ENCODE measurements at places on chromosomes 2 and 18.
A peak's percentile ranks its signal among the peaks of the same experiment; 100 is the strongest.

DNA sequence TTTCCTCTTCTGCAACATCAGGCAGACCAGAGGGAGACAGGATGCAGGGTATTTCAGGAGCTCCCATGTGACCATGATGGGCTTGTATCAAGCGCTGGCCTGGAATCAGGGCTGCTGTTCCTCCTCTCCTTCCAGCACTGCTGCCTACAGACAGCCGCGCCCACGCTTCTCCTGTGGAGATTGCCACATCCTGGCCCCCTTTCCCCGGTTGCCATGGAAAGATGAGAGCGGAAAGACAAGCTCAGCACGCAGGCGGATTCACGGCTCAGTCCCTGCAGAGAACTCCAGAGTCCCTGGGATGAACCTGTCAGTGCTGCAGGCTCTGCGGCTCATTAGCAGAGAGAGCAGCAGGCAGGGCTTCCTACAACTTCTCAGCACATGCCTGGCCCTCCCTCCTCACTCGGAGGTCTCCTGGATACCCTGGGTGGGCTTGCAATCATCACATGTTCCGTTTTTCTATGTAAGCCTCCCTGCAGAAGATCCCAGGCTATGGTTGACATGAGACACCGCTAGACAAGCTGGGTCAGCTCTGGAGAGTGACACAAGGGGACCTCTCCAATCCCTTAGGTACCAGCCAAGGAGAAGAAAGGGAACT, 497.8 kb upstream of the MYT1L start:
- no peak for DNase-seq

DNA sequence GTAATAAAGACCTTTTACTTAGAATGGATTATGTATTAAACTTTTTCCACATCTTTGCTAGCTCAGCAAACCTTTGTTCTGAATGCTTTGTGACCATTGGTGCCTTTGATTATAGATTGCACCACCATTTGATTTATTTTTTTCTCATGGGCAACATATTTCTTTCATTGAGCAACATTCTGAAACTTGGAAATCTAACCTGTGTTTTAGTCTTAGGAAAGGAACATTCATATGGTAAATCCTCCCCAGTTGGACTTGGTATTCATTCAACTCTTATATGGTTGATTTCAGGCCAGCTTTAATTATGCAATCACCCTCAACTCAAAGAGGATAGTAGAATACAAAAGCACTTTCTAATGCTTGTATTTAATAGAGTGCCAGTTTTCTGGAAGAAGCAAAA, 1077.9 kb upstream of the ZEB2 start:
- DNase-seq = no peak

- no peak for DNase-seq
Observed at GRCh38 chr18:5746844-5747243, 148.5 kb downstream of the TMEM200C start.

GRCh38 chr2:151200844-151201243, 60.8 kb downstream of the RBM43 start:
- DNase-seq = no peak

- no peak for DNase-seq
Observed at GRCh38 chr2:85527787-85528186, 11.2 kb upstream of the MAT2A start.

- DNase-seq = no peak
Observed at GRCh38 chr2:106161341-106161740, 32.8 kb downstream of the UXS1 start.

DNA sequence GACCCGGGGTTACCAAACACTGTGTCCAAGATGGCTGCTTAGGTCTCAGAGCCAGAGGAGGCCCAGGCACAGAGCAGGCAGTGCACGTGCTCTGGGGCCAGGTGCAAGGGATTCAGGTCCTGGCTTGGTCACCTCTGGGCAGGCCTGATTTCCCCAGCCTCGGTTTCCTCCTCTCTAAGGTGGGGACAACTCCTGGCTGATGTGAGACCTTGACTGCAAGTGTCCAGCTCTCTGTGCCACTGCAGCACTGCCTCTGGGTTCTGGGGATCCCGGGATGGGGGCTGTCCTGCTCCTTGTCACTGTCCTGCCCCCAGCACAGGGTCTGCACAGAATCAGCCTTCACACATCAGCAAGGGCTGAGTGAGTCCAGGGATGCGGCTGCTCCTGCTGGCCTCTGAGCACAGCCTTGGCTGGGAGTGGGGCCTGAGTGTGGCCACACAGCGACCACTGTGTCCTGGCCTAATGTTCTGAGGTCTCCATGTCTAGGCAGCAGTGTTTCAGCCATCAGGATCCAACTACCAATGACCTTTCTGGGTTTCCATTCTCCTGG, 170.2 kb upstream of the HDAC4 start:
- DNase-seq = no peak

DNA sequence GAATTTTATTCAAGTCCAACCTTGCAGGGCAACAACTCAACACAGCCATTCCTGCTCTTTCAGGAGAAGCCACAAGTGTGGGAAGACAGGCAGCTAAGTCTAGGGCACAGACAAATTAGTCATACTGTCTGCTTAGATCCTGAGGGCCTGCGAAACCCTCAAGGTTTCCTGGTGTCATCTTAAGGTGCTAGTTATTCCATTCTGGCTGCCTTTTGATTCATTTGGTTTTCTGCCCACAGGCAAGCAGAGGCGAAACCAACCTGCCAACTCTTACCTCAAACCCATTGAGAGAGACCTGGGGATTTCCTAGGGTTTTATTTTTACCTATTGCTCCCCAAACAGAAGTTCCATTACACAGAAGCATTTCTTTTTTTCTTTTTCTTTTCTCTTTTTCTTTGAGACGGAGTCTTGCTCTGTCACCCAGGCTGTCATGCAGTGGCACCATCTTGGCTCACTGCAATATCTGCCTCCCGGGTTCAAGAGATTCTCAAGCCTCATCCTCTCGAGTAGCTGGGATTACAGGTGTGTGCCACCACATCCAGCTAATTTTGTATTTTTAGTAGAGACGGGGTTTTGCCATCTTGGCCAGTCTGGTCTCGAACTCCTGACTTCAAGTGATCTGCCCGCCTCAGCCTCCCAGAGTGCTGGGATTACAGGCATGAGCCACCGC, 23.7 kb upstream of the SCYGR1 start:
- DNase-seq = no peak

DNA sequence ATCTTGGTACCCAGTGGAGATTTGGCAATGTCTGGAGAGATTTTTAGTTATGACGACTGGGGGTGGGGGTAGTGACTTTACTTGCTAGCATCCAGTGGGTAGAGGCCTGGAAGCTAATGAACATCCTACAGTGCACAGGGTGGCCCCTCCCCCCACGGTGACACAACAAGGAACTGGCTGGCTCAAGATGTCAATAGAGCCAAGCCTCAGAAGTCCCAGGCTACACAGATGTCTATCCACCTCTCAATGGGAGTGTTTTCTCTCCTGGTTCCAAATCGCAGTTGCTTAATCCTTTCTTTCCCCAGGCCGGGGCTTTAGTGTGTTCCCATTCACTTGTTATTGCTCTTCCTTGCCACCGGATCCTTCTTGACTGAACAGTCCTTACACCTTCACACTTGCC, 9.3 kb upstream of the CCBE1 start:
- no peak for DNase-seq

DNA sequence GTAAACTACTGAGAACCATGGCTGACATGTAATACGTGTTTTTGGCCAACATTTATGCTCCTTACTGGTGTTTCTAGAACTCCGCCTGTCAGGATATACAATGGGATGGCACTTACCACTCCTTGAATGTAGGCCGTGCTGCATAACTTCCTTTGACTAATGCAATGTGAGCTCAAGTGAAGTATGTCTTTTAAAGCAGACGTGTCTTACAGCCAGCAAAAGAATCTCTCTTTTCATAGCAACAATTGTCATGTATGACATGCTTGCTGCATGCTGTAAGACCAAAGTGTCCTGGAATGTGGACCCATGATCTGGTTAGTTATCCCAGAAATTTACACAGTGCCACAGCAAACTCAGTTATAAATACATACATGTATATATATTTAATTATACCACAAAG, 1202.7 kb upstream of the PIK3C3 start:
- DNase-seq = no peak

- DNase-seq = no peak
Observed at GRCh38 chr18:3579701-3580100, 129.7 kb downstream of the TGIF1 start.

DNA sequence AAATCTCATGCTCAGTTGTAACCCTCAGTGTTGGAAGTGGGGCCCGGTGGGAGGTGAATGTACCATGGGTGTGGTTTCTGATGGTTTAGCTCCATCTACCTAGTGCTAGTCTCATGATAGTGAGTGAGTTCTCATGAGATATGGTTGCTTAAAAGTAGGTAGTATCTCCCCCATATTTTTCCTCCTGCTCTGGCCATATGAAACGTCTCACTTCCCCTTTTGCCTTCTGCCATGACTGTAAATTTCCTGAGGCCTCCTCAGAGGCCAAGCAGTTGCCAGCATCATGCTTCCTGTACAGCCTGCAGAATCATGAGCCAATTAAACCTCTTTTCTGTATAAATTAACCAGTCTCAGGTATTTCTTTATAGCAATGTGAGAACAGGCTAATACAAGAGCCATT, 62.8 kb upstream of the RNF152 start:
- DNase-seq = no peak

- DNase-seq = no peak
Observed at GRCh38 chr2:75595541-75596395, 35.0 kb upstream of the EVA1A start.

DNA sequence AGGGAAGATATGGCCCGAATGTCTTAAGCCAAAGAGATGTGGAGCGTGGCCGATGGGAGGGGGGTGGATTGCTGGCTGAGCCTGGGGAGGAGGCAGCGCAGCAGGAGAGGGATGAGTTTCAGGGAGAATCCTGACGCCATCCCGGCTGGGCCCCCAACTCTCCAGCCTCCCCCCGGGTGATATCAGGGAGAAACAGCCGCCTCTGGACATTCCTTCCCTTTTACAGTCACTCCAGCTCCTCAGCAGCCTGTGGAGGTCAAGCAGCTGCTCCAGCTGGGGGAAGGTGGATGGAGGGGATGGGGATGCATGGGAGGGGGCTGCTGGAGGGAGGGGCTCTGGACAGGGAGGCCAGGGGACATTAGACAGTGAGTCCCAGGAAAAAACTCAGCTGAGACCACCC, 9.5 kb upstream of the DES start:
- DNase-seq = no peak

- DNase-seq = no peak
Observed at GRCh38 chr2:85706599-85707296, 12.6 kb downstream of the GNLY start.

DNA sequence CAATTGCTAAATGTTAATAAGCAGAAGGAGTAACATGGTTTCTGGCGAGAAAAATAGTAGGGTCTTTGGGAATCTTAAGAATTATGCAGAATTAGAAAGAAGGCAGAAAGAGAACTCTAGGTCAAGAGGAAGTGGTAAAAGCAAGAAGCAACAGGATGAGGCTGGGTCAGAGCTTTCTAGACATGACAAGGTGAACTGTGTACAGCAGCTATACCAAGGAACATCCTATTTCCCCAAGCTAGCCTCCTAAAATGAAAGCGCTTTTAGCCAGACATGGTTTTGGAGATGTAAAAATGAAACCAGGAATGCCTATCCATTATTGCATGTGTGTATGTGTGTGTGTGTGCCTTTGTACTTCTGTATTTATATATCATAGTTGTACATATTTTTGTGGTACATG, 42.3 kb upstream of the STAT1 start:
- no peak for DNase-seq

- no peak for DNase-seq
Observed at GRCh38 chr2:101717071-101717845, 19.8 kb downstream of the MAP4K4 start.

DNA sequence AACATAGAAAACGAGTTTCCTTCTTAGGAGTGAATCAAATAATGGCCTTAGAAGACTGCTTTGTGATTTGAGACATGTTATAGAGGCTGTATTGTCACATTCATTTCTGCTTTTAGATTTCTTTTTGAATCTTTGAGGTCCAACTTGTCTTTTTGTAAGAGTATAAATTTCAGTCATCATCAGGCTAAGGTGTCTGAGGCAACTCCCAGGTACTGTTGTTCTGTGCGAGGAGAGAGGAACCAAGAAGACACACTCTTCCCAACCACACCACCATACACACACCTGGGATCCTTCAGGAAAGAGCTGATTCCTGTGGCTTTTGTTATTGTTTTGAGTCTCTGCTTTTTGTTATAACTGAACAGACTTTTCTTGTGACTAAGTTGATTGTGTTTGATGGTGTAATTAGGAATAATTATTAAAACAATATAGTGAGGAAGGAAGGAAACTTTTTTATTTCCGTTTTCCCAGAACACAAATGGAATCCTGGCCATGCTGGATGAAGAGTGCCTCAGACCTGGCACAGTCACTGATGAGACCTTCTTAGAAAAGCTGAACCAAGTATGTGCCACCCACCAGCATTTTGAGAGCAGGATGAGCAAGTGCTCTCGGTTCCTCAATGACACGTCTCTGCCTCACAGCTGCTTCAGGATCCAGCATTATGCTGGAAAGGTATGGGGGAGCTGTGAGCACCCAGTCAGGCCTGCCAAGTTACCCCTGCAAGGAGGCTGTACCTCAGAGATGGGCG, 140.4 kb downstream of the MYO1B start:
- no peak for DNase-seq

DNA sequence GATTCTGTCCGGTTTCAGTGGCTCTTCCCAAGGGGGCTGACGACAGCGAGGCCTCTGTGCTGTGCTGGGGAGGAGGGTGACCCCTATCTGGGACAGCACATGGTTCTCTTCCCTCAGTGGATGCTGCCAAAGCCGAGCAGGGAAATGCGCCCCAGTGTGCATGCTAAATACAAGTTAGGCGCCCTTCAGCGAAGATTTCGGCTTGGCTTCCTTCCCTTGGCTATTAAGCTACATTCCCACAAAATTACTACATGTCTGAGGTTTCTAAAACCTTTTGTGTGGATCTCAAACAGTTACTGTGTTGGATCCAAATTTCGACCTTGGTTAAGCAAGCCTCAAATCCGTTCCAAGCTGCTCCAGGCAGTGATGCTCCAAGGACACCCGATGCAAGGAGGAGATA, 440.3 kb downstream of the NRXN1 start:
- DNase-seq = no peak

DNA sequence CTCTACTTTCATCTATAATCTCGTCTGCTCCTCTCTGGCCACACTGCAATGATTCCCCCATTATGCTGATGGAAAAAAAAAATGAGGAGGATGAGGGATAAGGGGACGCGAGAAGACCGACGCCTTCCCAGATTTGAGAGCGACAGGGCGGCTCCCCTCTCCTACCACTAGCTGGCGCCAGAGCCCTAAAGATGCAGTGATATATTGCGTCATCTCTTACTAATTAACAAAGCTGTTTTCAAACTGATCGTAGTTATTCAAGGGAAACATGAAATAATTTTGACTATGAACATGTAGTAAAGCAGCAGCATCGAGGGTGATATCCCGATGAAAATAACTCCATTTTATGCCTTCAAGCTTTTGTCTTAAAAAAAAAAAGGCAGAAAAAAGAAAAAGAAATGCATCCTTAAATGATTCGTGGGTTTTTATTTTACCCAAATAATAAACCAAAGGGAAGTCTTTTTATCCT, 48.0 kb upstream of the HNRNPA3 start:
- peak; percentile 77 for DNase-seq
